ENCODE measurements at places on chromosomes 1 and 21.
A peak's percentile ranks its signal among the peaks of the same experiment; 100 is the strongest.

- DNase-seq = peak; percentile 39
Observed at GRCh38 chr1:46301808-46302640, 1.4 kb downstream of the LRRC41 start.

GRCh38 chr1:38436006-38436405, 389.4 kb upstream of the POU3F1 start:
- DNase-seq = no peak

- no peak for DNase-seq
Observed at GRCh38 chr1:31837451-31838158, 21.8 kb upstream of the SPOCD1 start.

GRCh38 chr1:228226956-228227791, 19.3 kb downstream of the OBSCN start:
- no peak for DNase-seq

DNA sequence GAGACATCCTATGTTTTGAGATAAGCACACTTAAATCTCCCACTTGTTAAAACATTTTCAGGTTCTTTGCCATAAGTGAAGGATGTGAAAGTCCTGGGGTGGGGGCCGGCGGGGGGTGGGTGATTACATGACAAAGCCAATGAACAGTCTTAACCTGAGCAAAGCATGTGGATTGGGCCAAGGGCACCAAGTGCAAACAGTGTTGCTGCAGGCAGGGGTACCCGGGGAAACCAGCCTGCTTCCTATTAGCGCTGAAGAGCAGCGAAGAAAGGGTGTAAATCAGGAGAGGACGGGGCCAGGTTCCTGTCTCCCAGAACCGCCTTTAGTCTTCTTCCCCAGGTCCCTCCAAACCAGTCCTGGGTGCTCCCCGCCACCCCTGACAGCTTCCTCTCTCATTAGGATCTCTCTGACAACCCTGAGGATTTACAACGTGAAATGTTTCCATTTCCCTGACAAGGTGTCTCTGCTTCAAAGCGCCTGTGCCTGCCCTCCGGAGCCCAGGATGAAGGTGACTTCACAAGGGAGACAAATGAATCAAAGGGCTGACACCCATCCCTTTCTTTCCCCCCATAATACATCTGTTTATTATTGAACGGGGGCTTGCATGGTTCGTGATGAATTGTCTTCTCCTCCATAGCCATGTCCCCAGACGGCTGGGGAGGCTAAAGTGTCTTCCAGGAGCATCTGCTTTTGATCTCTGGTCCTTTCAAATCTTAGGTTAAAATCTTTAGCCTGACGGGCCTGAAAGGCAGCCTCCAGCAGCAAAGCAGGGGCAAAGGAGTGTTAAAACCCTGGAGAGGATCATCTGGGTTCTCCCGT, 109.5 kb downstream of the TRABD2B start:
- DNase-seq = no peak

- DNase-seq = no peak
Observed at GRCh38 chr1:231625975-231626534, 535 bp upstream of the DISC1 start.

Data from activated T-cell treated with anti-CD3 and anti-CD28 coated beads for 24 hours (primary cell).